ENCODE measurements at places on chromosomes 16 and 17.

- DNase-seq, result no peak
Measured at GRCh38 chr16:89044418-89045180, 49.1 kb upstream of the ACSF3 start.

DNA sequence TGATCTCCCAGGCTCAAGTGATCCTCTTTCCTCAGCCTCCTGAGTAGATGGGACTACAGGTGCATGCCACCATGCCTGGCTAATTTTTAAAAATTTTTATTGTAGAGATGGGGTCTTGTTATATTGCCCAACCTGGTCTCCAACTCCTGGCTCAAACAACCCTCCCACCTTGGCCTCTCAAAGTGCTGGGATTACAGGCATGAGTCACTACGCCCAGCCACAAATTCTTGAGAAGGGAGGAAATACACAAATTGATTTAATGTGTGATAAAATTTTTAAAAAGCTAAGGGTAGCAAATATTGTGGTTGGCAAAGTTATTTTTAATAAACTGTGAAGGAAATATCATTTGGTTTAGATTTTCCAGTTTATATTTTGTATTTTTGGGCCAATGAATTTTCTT is 9.6 kb downstream of the ITGAD start:
- peak; percentile 8 for DNase-seq

GRCh38 chr16:30715750-30716445 is 16.9 kb downstream of the SRCAP start:
- DNase-seq, result peak; percentile 31

GRCh38 chr17:40499551-40500189 is 1.8 kb downstream of the TNS4 start:
- DNase-seq, result peak; percentile 63

DNA sequence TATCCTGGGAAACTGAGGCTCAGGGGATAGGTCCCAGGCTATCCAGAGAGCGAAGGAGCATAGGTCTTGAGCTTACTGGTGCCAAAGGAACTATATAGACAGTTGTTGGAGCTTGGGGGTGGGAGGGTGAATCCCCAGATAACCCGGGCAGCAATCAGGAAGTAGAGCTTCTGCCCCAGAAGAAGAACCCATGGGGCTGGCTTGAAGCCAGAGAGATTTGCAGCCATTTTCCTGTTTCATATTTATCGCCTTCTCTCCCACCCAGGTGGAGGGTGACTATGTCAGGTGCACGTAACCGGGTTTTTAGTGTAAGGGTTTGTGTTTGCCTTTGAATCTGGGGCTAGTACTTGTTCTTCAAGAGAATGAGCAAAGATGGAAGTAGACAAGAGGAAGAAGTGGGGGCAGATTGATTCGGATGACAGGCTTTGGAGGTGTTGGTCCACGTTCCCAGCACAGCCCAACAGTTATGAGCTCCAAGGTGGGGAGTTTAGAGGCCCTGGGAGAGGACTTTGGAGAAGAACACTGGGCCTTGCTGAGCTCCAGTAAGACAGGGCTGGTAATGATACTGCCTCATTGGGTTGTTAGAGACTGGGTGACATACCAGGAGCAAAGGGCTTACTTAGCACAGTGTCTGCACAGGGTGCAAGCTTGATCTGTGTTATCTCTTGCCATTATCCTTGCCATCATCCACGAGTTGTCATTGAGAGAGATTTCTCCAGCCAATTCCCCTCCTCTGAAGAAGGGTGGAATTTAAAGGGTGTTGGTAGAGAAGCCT is 145.6 kb downstream of the CCDC182 start:
- no peak for DNase-seq

DNA sequence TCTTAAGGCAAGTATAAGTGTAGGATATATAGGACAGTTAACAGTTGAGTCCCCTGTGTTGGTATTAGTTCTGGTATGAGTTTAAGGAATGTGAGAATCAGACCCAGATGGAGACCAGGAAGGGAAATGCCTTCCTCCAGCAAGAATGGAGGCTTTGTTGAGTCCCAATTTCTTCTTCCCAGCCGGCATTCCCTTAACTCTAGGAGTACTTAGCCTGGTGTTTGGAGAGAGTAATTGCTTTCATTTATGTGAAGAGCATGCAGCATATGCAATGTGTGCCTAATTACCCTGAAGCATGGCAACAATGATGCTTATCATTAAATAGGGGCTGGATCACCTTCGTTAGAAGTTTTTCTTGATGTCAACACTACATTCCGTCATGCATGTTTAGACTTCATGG is 225.9 kb upstream of the XYLT1 start:
- DNase-seq, result peak; percentile 54

Measured in fibroblast of skin of scalp (primary cell).